Pulmonary artery endothelial cell (primary cell): ENCODE measurements at places on chromosomes 5 and 9. TPM values are rescaled to one million over a fixed set of nuclear protein-coding genes. Genes with fewer than 3 reads are reported as not detected.

The INSL6 gene
- not detected in 2 replicates for total RNA-seq

DNA sequence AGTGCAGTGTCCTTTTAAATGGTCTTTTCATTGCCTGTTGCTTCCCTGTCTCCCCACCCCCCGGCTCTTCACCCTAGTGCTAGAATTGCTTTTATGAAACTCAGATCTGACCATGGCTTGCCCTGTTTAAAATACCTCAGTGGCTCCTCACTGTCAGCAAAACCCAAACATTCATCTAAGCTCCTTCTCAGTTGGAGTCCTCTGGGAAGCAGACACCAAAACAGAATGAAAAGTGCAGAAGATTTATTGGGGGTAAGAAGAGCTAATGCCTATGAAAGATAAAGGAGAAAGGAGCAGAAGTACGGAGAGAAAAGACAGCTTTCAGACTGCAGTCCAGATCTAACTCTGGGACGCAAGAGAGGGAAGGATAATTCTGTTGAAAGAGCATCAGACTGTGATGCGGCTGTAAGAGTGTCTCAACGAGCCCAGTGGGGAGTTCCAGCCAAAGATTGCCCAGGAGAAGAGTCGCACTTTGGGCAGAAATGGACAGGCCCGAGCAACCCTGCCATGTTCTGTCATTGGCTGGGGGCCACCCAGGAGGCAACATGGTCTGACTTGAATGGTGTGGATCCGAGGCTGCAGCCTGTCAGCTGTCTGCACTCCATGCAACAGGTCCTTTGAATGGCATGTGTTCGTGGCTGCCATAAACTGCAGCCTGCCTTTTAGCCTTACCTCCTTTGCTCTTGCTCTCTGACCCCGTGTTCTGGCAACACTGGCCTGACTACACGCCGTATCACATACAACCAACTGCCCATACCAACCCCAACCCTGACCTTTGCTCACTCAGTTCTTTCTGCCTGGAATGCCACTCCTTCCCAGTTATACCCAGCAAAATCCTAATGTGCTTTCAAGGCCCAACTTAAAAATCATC lies 55.9 kb downstream of the IRF1 start:
- no peak for DNase-seq

- peak; percentile 19 for DNase-seq
Observed at GRCh38 chr5:81140943-81141342, 92.2 kb upstream of the CKMT2 start.

The PPP1R26 gene
- total RNA-seq: 16.1 and 16.6 TPM in 2 replicates

The MPDZ gene
- 56.3 and 84.2 TPM in 2 replicates for total RNA-seq

The ISOC1 gene
- total RNA-seq: 16.9 and 24.9 TPM in 2 replicates

The CDC20B gene
- 0.07 and 0.14 TPM in 2 replicates for total RNA-seq

DNA sequence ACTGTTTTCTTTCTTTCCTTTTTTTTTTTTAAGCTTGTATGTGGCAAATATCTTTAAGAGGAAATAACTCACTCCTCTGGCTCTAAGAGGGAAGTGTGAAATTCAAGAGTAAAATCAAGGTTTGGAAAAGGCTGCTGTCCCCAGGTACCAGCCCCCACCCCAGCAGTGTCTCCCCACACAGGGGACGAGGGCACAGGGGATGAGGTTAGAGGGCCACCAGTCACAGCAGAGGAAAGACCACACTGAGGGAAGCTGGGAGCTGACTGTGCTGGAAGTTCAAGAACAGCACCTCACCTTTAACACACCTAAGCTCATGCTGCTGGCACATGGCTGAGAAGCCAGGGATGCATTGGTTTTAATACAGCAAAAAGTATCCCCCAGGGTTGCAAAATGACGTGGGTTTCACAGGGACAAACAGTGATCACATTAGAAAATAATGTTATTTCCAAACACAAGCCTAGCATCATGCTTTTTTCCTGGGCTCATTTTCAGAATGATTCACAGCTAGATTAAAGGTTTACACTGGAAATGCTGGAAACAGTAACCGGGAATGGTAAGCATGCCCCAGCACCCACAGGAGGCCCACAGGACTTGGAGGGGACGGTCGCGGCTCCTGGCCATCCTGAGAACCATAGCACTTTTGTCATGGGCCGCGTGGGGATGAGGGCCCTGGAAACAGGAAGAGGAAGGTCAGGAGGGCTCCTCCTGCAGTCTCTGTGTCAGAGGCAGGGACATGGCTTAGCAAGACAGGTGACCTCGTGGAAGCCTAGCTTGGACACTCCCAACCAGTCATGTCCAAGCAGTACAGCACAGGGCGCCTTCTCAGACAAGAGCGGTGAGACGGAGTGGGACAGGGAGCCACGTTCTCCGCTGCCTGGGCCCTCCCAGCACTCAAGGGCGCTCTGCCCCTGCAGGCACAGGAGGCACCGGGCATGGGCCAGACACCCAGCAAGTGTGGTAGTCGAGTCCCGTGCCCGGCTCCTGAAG lies 6.9 kb downstream of the LPCAT1 start:
- no peak for DNase-seq

The SHLD3 gene
- 3.9 and 5.5 TPM in 2 replicates for total RNA-seq

DNA sequence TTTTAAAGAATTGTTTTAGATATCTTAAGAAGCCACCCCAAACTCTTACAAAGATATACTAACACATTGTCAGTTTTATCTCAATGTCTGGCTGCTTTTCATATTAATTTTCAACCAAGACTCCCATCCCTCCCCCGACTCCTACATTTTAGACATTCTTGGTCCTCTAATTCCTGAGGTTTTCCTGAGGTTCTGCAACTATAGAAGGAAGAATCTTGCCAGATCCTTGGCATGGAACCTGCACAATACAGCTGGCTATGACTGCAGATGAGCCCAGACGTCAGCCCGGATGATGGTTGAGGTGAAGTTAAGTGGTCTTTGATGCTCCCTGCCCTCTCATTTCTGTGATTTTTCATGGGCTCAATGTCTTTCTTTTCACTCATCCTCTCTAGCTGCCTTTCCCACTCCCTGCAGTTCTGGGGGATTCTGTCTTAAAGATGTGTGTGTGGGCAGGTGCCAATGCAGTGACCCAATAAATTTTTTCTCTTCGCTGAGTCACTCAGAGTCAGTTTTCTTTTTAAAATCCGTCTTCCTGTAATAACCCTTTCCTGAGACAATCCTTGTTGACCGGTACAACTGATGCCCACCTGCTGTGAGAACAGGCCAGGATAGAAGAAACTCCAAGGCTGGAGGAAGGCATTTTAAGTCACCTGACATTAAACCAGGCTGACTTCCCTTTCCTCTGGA lies 237.8 kb upstream of the GAS1 start:
- no peak for DNase-seq
